ENCODE measurements at places on chromosomes 16 and 17. TPM values are rescaled to one million over a fixed set of nuclear protein-coding genes. Genes with fewer than 3 reads are reported as not detected.
A peak's percentile ranks its signal among the peaks of the same experiment; 100 is the strongest.

DNA sequence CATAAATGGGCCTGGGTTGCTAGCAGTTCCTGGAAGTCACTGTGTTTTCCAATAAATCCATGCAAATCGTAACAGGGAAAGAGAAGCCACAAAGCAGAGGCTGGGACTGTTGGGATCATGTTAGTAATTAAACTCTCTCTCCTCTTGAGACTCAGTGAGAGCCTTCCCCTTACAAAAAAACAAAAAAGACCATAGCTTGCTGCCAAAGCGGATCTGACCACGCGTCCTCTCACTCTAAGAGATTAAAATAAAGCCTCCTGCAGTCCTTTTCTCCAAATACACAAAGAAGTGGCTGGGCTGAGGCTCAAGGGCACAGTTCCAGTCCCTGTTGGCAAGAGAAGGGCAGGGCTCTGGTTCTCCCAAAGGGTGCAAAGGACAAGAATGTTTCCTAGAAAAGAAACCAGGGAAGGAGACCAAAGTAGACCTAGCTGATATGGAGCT is 38.5 kb downstream of the PIGL start:
- DNase-seq: no peak

GRCh38 chr17:4772235-4772613 is 538 bp downstream of the TM4SF5 start:
- no peak for DNase-seq

The CLEC19A gene
- 0.13 TPM for total RNA-seq

DNA sequence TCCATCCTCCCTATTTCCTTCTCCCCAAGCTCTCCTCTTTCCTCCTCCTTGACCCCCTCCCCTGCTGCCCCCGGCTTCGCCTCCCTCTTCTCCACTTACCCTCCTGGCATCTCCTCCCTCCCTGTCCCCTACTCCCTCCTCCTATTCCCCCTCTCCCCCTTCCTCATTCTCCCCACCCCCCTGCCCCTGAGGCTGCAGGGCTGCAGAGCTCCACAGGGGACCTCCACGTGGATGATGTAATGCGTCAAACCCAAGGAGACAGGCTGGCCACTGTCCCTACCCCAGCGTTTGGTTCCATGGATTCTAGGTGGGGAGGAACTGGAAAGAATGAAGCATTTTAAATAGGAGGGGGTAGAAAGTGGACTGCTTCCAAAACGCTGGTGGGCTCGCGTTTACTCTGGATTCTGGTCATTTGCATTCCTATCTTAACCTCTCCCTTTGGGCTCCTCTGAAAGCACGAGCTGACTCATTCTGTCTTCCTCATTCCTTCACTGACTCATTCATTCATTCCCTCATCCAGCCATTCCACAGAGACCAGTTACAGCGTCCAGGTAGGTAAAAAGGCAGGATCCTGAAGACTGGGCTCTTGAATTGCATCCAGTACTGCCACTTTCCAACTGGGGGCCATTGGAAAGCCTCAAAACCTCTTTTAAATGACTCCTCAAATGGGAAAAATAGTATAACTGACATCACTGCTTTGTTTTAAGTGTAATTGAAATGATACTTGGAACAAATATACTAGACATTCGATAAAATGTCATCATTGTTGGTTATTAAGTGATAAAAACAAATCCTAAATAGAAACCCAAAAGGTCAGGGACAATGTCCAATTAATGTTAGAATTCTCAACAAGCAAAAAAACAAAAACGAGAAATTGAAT is 943 bp upstream of the COTL1 start:
- DNase-seq: no peak

The RHBDF1 gene
- total RNA-seq: 116 TPM

GRCh38 chr17:83171661-83172060 is 92.3 kb downstream of the METRNL start:
- peak; percentile 59 for DNase-seq

DNA sequence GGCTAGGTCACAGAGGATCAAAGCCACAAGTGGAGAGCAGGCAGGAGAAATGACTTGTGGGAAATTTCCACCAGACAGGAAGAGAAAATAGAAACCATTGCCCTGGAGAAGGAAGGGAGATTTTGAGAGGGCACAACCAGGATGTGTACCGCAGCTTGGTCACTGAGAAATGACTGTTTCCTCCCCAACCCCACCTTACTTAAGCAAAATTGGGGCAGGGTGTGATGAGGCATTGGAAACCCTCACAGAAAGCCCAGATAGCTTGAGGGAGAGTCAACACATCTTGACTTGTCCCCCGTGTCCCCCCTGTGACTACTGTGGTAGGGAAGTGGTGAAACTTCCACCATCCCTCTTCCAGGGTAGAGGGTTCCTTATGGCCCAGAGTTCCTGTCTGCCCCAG is 113.5 kb upstream of the FAM20A start:
- no peak for DNase-seq

- DNase-seq: peak; percentile 87
Measured at GRCh38 chr16:84228256-84228838, 11.5 kb downstream of the KCNG4 start.

- DNase-seq: no peak
Measured at GRCh38 chr16:88725609-88726407, 19.5 kb downstream of the CTU2 start.

GRCh38 chr16:3065069-3065741 is at the start of gene IL32:
Gene IL32, plus strand, starts transcription at chr16:3065640. Its CDS starts 172 bp downstream, at chr16:3065812.
- no peak for DNase-seq

The TLCD3B gene
- total RNA-seq: not detected

The ALOX15 gene
- total RNA-seq: 0.45 TPM

- no peak for DNase-seq
Measured at GRCh38 chr17:48239603-48239995, 132.0 kb downstream of the SNX11 start.

GRCh38 chr17:5683241-5683640 is 98.9 kb upstream of the NLRP1 start:
- DNase-seq: no peak

The SGCA gene
- total RNA-seq: 3.5 TPM

The CTRB1 gene
- total RNA-seq: 2.7 TPM

DNA sequence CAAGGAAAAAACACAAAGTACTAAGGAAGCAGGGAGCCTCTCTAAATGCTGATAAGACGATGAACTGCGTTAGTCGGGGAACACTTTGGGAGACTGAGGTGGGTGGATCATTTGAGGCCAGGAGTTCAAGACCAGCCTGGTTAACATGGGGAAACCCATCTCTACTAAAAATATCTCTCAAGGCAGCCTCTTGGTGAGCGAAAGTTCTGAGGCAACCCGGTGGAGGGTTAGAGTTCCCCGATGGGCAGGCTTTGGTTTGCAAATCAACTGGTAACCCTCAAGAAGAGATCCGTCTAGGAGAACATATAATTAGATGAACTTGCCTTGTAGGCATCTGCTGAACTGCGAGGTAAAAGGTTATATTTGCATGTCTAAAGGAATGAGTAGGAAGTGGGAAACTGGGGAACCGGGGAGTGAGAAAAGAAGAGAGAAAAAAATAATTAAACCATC is 44.6 kb downstream of the WSB1 start:
- no peak for DNase-seq

GRCh38 chr17:35630530-35631148 is 43.5 kb downstream of the AP2B1 start:
- no peak for DNase-seq

DNA sequence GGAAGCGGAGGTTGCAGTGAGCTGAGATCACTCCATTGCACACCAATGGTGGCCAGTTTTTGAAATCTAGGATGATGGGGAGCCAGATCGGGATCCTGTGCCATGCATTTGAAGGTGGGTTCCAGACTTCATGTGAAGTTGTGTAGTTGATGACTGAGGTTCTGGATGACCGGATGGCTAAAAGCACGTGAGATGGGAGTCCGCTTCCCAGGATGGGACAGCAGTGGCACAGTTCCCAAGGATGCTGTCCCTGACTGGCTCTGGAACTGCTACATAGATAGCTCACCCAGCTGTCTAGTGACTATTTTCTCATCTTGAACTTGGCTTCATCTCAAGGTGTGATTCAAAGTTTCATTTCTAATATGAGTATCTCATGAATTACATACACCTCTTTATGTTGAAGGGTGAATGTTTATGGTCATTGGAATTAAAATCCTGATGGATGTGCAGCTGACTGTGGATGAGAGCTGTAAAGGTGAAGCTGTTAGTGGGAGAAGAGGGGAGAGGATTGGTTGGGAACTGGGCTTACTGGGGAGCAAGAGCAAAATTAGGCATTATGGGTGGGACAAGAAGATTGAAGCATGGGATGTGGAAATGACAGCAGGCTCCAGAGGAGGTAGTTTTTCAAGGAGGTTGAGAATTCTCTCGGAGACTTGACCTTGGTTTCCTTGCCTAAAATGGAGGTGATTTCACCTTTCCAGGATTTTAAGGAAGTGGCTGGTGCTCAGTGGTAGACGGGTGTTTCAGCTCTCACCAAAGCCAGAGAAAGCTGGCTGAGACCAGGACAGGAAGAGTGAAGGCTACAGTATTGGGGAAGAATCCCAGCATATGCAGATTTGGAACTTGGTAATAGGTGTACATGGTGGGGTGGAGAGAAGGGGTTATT is 8.2 kb downstream of the TUFM start:
- no peak for DNase-seq

DNA sequence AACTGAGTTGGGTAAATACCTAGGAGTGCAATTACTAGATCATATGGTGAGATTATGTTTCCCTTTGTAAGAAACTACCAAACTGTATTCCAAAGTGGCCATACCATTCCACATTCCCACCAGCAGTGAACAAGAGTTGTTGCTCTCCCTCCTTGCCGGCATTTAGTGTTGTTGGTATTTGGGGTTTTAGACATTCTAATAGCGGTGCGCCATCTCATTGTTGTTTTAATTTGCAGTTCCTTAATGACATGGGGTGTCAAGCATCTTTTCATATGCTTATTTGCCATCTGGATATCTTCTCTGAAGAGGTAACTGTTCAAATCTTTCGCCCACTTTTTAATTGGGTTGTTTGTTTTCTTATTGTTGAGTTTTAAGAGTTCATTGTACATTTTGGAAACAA is 164.2 kb upstream of the LHX1 start:
- DNase-seq: no peak

DNA sequence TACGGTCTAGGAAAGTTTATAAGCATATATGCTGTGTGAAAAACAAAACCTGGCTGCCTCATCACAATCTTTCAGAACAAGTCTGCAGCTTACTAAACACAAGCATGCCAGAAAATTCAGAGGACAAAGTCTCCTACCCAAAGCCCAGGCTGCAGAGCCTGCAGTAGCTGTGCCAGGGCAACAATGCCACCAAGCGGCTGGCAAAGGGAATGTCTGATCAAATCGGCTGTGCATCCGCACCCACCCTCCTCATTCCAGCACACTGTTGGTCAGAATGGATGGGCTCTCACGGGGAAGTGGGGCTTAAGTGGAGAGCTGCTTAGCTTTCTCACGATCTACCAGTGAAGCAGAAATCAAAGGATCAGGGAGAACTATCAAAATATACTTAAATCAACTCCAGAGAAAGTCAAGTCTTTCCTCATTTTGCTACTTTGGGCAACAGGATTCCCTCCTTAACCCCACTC is 73.5 kb downstream of the CYTH1 start:
- DNase-seq: peak; percentile 80

GRCh38 chr16:79728048-79728922 is 127.7 kb upstream of the MAF start:
- DNase-seq: no peak
